ENCODE measurements at places on chromosomes 2 and 18.

- DNase-seq, result no peak
Measured at GRCh38 chr2:216406826-216407225, 5.5 kb upstream of the SMARCAL1 start.

DNA sequence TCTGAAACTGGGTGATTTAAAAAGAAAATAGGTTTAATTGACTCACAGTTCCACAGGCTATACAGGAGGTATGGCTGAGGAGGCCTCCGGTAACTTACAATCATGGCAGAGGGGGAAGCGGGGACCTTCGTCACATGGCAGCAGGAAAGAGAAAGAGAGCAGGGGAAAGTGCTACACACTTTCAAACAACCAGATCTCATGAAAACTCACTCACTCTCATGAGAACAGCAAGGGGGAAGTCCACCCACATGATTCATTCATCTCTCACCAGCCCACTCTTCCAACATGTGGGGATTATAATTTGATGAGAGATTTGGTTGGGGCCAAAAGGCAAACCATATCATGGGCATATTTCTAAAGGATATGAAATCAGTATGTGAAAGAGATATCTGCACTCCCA lies 12.0 kb upstream of the ARHGAP15 start:
- DNase-seq, result no peak

- no peak for DNase-seq
Measured at GRCh38 chr2:32009516-32010256, 1.1 kb downstream of the MEMO1 start.

DNA sequence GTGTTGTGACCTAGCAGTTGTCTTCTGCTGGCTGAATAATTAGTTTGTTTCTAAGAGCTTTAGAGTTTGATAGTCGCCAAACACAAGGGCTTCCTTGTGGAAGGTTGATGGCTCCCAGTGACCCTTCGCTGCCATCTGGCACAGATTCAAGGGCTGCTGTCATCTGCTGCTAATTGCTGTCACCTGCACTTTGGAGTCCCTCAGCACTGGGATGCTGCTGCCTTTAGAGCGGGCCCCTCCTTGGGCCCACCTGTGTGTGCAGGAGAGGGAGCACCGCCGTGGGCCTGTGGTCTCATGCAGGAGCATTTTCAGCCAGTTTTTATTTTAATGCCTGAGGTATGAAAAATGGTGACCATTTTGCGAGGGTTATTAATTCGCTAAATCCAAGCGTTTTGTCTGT lies 154.0 kb upstream of the NFATC1 start:
- no peak for DNase-seq

GRCh38 chr2:134647607-134648256 lies 71.1 kb downstream of the TMEM163 start:
- no peak for DNase-seq

DNA sequence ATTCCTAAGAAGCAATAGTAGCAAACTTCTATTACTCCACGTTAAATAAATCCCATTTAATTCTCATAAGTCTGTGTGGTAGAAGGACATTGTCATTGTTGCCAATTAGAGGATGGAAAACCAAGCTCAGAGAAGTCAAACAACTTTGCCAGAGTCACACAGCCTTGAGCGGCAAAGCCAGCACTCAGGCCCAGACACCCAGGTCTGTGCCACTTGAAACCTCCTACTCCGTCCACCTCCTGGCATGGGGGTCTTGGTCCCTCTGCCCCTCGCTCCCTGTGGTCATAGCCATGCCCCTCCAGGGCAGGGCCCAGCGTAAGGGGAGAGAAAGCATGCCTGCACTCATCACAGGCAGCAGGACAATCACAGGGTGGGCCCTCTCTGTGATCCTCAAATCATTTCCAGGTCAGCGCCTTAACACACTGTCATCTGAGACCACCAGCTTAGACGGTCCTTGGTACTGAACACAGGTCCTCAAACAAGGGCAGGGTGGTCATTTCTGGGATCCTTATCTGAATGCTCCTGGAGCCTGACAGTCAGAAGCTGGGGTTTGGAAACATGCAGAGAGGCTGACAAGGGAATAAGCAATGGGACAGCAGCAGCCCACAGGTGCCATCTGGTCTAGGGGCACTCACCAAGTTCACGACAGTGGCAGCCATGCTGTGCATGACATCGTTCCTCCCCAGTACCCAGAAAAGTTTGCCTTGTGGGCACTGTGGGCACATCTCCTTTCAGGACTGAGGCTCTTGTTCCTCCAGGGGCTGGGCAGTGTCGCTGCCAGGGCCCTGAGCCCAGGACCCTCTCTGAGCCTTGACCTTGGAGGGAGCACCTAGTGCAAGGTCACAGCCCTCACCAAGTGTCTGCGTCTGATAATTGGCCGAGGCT lies 38.2 kb downstream of the FAM178B start:
- DNase-seq, result no peak

- no peak for DNase-seq
Measured at GRCh38 chr18:78540636-78541529, 438.7 kb upstream of the SALL3 start.

DNA sequence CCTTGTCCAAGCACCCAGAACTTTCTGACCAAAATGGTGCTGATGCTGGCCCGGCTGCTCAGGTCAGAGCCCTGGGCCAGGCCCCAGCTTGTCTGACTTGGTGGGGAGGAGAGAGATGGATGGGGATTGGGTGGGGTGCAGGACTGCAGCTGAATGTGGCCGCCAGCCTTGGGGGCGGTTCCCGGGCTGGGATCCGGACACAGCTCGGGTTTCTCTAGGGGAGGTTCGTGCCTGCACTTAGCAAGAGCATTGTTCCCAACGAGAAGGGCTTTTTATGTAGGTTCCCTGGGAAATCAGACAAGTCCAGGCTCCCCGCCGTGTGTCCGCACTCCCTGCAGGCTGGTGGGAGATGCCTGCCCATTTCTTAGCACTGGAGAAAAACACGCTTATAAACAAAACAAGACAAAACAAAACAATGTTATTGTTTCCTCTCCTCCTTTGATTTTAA lies 50.5 kb upstream of the HS6ST1 start:
- no peak for DNase-seq

- DNase-seq, result no peak
Measured at GRCh38 chr18:75041586-75041985, 167.4 kb downstream of the PTGR3 start.

DNA sequence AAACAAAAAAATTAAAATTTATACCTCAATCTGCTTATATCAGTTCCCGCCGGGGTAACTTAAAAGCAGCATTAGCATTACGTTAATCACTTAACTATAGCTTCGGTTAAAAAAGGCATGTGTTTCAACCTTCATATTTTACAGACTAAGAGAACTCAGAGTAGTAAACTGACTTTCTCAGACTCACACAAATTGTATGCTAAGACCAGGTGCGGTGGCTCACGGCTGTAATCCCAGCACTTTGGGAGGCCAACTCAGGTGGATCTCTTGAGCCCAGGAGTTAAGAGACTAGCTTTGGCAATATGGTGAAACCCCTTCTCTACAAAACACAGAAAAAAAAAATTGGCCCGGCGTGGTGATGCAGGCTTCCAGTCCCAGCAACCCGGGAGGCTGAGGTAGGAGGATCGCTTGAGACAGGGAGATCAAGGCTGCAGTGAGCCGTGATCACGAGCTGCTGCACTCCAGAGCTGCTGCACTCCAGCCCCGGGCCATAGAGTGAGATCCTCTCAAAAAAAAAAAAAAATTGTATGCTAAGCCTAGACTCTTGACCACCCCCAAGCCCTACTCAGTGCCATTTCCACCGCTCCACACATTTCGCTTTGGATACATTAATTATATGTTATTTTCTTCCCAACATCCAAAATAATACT lies 2.4 kb downstream of the HNRNPLL start:
- DNase-seq, result no peak

- DNase-seq, result no peak
Measured at GRCh38 chr2:113124181-113124961, 3.0 kb upstream of the IL1RN start.

GRCh38 chr2:237459741-237460174 lies 27.3 kb upstream of the MLPH start:
- DNase-seq, result no peak

- no peak for DNase-seq
Measured at GRCh38 chr18:59478591-59478990, 119.5 kb upstream of the LMAN1 start.

DNA sequence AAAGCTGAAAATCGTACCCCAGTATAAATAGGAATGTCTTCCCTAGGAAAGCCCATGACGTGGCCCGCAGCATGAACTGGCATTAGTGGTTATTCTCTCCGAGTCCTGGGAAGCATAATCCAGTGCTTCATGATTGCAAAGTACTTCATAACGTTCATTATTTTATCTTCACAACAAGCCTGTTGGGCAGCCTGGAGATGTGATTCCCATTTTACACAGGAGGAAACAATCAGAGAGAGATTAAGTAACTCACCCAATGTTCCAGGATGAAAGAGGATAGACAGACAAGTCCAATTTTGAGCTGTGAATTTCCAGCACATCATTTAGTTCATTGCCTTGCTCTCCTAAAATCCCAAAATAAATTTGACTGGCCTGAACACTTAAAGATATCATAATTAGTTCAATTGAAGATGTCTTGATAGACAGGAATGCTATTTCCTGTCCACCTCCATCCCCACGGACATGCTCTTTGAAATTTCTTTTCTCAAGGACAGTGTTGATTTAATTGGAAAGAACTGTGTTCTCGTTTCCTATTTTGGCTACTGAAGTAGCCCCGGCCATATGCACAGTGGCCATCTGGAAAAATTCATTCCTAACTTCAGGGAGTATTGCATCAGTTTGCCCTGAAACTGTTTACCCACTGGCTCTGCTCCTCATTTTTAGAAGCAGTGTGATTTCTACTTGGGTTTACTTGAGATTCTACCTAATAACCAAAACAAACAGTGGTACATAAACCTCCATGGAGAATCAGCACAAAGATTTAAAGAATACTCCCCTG lies 93.9 kb downstream of the VWC2L start:
- no peak for DNase-seq

GRCh38 chr18:27661320-27662018 lies 476.4 kb upstream of the CHST9 start:
- no peak for DNase-seq

Data from kidney epithelial cell (primary cell).